IgD-negative memory B cell (primary cell): ENCODE measurements at places on chromosomes 3 and 15. TPM values are rescaled to one million over a fixed set of nuclear protein-coding genes. Genes with fewer than 3 reads are reported as not detected.

Gene RAB6B
- 0.36 TPM for polyA plus RNA-seq

Gene PRSS50
- not detected for polyA plus RNA-seq

Gene CDHR4
- not detected for polyA plus RNA-seq

Gene HHLA2
- not detected for polyA plus RNA-seq

Gene CHST14
- 1.8 TPM for polyA plus RNA-seq

Gene ANKUB1
- not detected for polyA plus RNA-seq

Gene SCAANT1
- not detected for polyA plus RNA-seq

Gene TUSC7
- not detected for polyA plus RNA-seq

Gene ZDHHC19
- polyA plus RNA-seq: 5.4 TPM

Gene B3GNT5
- not detected for polyA plus RNA-seq

Gene GOLGA8Q
- 0.23 TPM for polyA plus RNA-seq

Gene TXNRD3
- polyA plus RNA-seq: 0.28 TPM

Gene DLEC1
- 0.28 TPM for polyA plus RNA-seq

Gene ARPIN
- polyA plus RNA-seq: not detected

Gene IREB2
- 12.7 TPM for polyA plus RNA-seq

Gene BRPF1
- 14.2 TPM for polyA plus RNA-seq

Gene RTP4
- 5.9 TPM for polyA plus RNA-seq

Gene AADACL2
- polyA plus RNA-seq: not detected

Gene CFAP20DC
- 0.53 TPM for polyA plus RNA-seq

Gene PRR20G
- not detected for polyA plus RNA-seq

Gene LRRIQ4
- polyA plus RNA-seq: not detected

Gene GOLGA6A
- polyA plus RNA-seq: not detected

Gene CEMIP
- polyA plus RNA-seq: not detected

Gene SPATA12
- polyA plus RNA-seq: not detected

Gene CPEB1
- 0.11 TPM for polyA plus RNA-seq
